T-helper 22 cell (primary cell): ENCODE measurements at places on chromosomes 13 and 19.

DNA sequence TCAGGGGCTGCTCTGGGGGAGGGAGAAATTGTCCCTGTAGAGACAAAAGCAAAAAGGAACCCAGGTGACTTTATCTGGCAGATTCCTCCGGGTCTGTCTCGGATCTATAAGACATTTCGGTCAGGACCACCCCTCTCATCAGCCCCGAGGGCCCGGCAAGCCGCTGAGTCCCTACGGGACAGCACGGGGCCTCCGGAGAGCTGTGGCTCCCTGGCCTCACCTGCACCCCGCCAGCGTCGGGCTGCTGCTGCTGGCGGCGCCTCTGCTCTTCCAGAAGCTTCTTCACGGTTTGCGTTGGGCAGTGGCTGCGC is 1.9 kb downstream of the NFKBID start:
- no peak for DNase-seq

- no peak for DNase-seq
Measured at GRCh38 chr19:4624733-4625362, 14.5 kb upstream of the TNFAIP8L1 start.

- DNase-seq, result no peak
Measured at GRCh38 chr19:12947702-12948611, 2.3 kb downstream of the RAD23A start.

GRCh38 chr19:51938936-51939335 is 11.7 kb downstream of the ZNF613 start:
- DNase-seq, result no peak

DNA sequence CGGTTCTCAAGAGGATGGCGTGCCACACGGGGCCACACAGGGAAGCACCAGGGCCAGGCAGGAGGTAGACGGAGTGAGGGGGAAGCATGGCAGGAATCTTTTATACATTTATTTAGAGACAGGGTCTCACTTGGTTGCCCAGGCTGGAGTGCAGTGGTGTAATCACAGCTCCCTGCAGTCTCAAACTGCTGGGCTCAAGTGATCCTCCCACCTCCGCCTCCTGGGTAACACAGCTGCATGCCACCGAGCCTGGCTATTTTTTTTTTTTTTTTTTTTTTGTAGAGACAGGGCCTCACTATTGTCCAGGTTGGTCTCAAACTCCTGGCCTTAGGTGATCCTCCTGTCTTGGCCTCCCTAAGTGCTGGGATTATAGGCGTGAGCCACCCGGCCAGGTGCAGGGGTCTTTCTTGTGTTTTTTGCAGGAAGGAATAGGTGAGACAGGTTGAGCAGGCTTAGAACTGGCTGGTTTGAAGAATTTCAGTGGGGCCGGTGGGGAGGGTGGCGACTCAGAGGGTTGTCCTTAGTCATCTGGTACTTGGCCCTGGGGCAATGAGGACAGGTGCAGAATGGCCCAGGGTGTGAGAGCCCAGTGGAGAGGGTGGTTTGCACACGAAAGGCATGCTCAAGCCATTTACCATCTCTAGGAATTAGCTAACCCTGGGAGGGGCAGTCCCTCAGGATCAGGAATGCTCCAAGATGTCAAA is 7.6 kb downstream of the SSC5D start:
- DNase-seq, result no peak

GRCh38 chr19:19490214-19490968 is 25.0 kb downstream of the TSSK6 start:
- peak; percentile 57 for DNase-seq

GRCh38 chr13:97710797-97711196 is 242.7 kb upstream of the IPO5 start:
- DNase-seq, result no peak
